ENCODE measurements at places on chromosomes 12 and 14. TPM values are rescaled to one million over a fixed set of nuclear protein-coding genes. Genes with fewer than 3 reads are reported as not detected.

ASPG gene
- total RNA-seq, result not detected

RTN1 gene
- not detected for total RNA-seq

TROAP gene
- 31.3 TPM for total RNA-seq

EMP1 gene
- 28.9 TPM for total RNA-seq

FOXG1 gene
- total RNA-seq, result 16.7 TPM

CCDC197 gene
- total RNA-seq, result not detected

TULP3 gene
- total RNA-seq, result 37.8 TPM

CIDEB gene
- not detected for total RNA-seq

DNA sequence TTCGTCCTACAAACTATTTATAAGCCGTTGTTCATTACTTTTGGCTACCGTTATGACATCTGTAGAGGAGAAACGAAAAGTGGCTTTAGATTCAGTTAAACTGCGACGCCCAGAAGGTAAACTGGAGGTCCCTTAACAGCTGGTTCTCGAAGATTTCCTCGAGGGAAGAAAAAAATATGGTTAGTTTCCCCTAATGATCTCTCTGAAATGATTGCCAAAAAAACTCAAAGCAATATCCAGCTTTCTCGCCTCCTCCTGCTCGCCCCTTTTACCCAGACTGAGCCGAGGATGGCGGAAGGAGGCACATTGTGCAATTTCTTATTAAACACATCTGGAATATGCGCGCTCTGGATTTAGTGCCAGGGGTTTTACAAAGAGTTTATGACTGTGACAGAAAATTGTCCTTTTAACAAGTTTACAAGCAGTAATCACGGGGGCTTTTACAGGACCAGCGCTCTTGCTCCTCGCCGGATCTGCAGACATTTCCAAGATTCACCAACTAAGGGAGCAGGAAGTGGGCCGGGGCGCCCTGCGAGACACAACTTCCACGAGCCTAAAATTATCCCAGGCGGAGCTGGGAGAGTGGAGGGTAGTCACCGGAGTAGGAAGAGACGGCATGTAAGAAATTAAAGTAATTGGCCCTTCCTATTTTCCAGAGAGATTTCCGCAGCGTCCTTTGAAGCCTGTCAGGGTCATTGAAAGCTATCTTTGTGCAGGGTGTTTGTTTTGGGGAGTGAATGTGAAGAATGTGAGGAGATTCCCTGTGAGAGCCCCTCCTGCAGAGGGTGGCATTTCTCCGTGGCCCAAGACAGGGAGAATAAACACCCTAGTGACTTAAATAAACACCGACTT is 5.6 kb downstream of the SIX1 start:
- no peak for DNase-seq

- DNase-seq, result peak; percentile 62
Measured at GRCh38 chr12:27460471-27460978, 14.0 kb downstream of the SMCO2 start.

DNA sequence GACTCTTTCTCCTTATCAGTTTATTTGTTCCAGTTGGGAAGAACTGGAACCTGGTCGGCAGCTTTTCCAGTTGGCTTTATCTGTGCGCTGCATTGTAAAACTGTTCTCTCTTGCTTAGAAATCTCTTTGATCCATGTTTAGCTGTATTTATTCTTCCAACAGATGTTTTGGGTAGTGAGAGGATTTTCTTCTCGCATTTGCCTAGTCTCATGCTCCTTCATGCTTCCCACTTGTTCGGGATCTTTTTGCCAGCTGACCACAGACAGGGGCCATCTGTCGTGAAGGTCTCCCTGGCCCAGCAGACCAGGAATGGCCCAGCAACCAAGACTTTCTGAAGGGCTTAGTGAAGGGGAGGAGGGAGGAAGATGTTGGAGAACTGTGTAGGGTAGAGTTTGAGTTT is 21.6 kb downstream of the NTF3 start:
- DNase-seq, result no peak

DNA sequence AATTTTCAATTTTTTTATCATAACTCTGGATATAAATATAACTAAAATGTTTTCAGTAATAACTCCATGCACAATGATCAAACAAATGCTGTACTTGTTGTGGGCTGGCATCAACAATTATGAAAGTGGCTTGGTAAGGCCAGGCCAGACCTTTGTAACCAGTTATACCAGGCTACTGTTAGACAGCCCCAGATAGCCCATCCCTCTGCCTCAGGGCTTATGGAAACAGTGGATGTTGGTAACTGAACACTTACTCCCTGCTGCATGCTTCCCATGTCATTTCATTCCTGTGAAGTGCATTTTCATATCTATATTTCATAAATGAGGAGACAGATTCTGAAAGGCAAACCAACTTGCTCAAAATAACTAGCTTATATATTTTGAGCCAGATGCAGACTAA is 195.0 kb downstream of the SYT1 start:
- DNase-seq, result no peak

GRCh38 chr12:51210690-51211395 is 7.0 kb downstream of the POU6F1 start:
- DNase-seq, result no peak

GRCh38 chr12:98721204-98721702 is 76.2 kb downstream of the APAF1 start:
- DNase-seq, result no peak

DNA sequence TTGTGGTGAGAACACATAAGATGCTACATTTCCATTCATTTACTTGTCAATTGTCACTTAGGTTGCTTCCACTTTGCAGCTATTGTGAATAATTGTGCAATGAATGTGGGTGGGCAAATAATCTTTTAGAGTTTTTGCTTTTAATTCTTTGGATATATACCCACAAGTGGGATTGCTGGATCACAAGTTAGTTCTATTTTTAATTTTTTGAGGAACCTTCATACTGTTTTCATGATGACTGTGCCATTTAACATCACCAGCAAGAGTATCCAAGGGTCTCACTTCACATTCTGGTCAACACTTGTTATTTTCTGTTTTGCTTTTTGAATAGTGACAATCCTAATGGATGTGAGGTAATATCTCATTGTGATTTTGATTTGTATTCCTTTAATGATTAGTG is 10.5 kb downstream of the CLEC6A start:
- no peak for DNase-seq

GRCh38 chr12:15719230-15719629 is 70.0 kb downstream of the EPS8 start:
- peak; percentile 28 for DNase-seq

- DNase-seq, result peak; percentile 24
Measured at GRCh38 chr12:130013771-130014484, 110.1 kb upstream of the TMEM132D start.

GRCh38 chr12:116318576-116319232 is 41.2 kb upstream of the MED13L start:
- no peak for DNase-seq

DNA sequence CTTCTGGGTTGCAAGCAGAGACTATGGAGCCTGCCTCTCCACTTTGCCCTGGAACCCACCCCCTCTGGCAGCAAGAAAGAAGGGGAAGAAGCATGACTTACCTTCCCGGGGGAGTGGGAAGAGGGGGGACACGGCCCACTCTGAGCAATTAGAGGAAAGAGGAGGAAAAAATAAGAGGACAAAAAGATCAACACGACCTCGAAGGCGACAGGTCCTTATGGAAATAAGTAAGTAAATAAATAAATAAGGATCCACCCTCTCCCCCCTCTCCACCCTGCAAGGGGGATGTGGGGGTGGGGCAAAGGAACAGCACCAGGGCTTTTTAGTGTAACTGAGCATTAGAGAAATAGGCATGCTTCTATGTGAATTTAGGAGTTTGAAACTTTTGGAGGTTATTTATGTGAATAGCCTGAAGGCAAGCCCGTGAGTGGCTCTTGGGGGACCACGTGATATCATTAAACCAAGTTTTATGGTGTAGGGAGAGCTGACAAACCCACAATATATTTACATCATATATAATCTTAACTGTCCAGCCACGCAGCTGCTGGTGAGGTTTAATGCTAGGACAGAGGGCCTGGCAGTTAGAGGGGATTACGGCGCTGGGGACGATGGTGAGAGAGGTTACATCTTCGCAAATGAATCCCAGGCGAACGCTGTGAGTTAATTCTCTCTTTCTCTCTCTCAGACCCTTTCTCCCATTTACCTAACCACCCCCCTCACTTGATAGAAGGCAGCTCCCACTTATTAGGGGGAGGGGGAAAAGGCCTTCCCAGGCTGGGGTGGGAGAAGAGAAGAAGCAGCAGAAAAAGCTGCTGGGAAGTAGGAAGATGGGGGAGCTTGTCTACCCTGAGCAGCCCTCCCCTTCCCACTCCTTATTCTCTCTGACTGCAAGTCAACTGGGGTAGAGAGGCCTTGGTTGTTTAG is 4.8 kb downstream of the HOXC5 start:
- no peak for DNase-seq

Data from M059J (cell line).